ENCODE measurements at places on chromosomes 11 and 22.

- DNase-seq: no peak
Observed at GRCh38 chr11:35349897-35350296, 69.5 kb downstream of the SLC1A2 start.

- no peak for DNase-seq
Observed at GRCh38 chr11:70247710-70248072, 22.8 kb upstream of the PPFIA1 start.

GRCh38 chr11:7524462-7525235 lies 10.8 kb downstream of the PPFIBP2 start:
- no peak for DNase-seq

DNA sequence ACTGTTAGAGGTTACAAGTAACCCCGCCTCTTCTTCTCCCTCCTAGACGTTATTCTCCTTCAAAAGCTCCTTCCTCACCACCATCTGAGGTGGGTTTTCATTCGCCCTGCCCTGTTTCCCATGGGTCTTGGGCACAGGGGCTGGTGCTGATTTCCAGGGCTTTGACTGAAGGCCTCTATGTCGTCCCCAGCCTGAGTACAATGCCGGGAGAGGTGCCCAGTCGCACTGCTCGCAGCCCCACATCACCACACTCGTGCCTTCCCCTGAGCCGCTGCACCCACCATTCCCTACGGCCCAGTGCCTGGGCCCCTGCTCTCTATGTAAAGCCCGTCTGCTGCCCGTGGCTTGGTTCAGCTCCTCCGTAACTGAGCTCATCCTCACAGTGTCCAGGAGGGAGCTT lies 169.8 kb downstream of the DSCAML1 start:
- DNase-seq: no peak

GRCh38 chr11:44047931-44048431 lies at the start of gene ACCSL:
ACCSL (plus strand) TSS chr11:44047981; CDS start chr11:44048037, 56 bp downstream.
- no peak for DNase-seq

DNA sequence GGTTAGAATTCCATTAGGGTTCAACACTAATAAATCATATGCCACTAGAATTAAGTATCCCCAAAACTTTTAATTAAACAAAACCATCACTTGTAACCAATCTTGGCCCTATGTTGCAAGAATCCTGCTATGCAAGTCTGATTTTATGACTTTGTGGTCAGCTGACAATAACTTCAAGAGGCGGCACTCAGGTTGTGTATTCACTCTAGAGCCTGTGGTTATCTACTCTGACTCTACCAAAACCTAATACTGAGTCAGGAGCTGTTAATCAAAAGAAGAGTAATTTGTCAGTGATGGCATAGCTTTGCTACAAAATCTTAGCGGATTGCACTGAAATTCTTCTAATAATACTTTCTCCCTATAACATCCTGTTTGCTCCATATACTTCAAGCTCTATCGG lies 253.7 kb downstream of the AASDHPPT start:
- DNase-seq: no peak

GRCh38 chr11:125662689-125663088 lies 18.0 kb downstream of the ACRV1 start:
- no peak for DNase-seq

GRCh38 chr11:21908211-21908610 lies 284.7 kb upstream of the ANO5 start:
- DNase-seq: no peak

- no peak for DNase-seq
Observed at GRCh38 chr11:72842126-72842525, 27.9 kb downstream of the ATG16L2 start.

DNA sequence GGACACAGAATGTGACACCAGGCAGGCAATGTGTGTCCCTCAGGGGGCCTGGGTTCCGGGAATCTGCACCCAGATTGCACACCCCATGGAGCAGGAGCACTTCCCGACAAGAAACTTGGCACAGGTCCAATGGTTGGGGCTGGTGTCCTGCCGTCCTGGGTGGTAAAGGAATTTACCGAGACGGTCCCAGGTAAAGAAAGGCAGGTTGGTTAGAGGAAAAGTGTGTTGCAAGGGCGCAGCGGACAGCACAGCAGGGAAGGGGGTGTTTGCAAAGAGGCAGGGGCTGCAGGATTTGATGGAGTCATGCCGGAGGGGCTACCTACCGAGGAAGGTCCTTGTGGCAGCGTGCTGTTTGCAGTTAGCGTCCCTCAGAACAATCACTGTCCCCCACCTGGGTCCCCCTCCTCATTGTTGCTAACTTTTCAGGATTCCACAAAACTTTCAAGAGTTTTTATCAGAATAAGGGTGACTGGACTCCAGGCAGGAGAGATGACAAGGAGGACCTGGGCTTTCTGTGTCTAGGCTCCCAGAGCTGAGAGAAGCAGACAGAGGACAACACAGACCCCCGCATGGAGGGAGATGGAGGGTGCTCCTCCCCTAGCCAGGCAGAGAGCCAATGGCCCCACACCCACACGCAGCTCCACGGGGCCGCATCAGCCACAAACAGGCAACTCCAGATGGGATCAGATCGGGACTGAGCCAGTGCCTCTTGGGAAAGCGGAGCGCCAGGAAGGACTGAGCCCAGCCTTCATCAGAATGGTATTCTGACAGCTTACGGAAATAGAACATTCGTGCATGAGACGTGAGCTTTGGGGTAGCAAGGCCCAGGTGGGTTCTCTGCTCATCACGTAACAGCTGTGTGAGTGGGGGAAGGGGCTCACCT lies 1423.9 kb downstream of the BRD1 start:
- DNase-seq: no peak

DNA sequence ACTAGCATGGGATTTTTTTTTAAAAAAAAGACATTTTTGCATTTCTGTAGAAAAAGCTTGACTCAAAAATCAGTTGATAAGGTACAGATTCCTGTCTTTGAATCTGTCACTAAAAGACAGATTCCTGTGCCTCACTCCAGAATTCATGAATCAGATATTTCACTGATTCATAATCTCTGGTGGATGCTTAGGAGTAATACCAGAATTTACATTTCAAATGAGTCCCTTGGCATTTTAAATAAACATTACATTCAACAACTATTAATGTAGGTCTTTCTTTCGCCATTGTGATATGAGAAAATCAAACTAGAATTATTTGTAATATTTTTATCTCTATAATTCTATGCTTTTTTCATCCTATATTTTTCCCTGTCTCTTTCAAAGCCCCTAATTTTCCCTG lies 128.3 kb downstream of the APIP start:
- DNase-seq: no peak

DNA sequence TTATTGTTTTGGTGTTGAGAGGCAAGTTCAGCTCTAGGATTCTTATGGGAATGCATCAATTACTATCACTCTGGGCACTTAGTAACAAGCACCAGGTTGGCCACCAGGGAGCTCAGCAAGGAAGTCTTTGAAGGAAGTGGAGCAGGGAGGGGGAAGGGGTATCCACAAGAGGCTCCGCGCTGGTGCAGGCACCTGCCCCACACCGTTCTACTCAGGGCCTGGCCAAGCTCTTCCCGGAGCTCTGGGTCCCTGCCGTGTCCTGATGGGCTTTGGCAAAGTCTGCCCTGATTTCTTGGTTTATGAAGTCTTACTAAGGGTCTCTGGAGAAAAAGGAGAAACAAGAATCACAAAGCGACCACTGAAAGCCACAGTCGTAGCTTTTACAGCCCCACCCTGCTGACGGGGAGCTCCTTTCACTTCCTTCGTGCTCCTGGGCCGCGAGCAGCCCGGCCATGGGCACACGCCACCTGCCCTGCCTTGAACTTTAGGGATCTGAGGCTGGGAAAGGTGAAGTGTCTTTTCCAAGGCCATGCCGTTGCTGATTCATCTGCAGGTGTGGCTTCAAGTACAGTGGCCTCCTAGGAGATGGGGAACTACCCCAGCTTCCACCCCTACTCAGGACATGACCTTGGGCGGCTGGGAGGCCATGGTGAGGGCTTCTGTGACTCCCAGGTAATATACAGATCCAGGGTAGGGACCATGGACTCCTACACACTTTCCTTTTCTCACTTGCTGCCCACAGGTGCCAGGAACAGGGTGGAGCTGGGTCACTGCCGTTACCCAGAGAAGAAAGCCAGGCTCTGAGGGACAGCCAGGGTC lies 15.9 kb upstream of the LRRC32 start:
- no peak for DNase-seq

DNA sequence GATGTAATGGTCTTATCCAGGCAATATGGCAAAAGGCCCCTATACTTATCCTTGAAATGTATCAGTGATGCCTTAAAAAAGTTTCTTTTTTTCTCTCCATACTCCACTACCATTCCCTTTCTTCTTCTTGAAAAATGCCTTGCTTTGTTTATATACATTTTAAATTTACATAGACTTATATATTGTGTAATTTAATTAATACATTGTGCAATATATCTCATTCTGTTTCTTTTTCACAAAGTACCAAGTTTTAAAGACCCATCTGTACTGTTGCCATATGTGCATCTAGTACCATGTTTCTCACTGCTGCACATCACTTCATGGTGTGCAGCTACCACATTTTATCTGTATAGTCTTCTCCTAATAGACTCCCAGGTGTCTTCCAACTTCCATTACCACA lies 7.5 kb downstream of the MMP8 start:
- no peak for DNase-seq

DNA sequence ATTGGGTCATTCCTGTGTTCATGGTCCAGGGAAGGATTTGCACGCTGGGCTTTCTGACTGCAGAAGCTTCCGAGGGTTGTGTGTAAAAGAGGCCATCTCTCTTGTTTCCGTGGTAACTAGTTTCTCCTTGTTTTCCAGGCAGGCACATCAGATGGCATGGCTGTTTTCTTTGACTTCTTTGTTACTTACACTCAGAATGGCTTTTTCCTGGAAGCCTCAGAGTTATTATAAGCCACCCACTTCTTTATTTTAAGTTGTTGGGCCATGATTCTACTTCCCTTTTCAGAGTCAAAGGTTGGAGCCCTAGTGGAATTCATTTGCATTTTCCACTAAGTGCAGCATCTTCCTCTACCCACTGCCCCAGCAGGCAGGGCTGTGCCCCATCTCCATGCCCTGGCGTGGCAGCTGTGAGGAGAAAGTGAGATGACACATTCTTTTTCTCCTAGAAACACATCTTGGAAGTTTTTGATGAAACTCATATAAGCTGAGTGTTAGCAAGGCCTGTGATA lies 94.9 kb downstream of the PRR5L start:
- no peak for DNase-seq

DNA sequence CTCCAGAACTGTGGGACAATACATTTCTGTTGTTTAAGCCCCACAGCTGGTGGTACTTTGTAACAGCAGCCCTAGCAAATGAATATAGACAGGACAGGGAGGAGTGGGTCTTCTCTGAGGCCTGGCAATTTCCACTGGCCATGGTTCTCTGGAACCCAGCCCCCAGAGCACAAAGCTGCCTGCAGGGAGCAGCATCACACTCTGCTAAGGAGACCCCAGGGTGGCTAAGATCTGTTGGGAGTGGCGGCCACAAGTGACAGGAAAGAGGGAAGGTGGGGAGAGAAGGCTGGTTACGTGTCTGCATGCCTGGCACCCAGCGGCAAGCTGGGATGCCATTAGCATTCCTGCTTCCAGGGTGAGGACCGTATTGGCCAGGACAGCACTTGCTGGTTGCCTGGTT lies 211.9 kb downstream of the ST3GAL4 start:
- DNase-seq: no peak

DNA sequence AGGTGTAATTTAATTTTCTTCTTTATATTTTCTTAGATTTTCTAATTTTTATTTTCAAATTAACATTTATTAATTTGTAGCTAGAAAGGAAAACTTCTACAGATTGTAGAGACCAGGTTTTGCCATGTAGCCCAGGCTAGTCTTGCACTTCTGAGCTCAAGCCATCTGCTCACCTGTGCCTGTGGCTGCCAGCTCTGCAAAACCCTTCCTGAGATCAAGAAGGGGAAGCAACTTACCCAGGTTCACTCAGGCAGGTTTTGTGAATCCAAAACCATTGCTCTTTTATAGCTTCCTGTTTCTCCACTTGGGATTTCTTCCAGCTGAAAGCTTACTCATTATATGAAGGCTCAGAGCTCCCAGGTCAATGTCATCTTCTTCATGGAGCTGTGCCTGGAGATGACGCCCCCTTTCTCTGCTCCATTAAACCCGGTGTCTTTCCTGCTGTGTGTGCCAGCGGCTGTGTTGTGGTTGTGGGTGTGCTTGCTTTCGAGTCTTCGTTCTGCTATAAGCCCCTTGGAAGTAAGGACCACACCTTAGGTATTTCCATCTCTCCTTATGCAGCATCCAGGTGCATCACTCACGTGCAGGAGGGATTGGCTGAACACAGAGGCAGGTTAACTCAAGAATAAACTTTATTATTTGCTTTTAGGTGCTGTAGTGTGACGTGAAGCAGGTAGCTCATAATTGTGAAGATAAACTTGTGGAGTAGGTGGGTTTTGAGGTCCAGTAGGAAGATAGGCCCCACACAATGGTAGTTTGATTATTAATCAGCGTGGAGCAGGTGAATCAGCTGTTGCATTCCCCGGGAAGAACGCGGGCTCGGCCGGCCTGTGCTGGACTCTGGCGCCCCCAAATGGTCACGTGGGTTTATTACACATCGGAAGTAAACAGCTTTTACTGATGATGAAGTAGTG lies 42.2 kb upstream of the INCENP start:
- no peak for DNase-seq

GRCh38 chr11:122406466-122406865 lies 249.1 kb upstream of the UBASH3B start:
- no peak for DNase-seq

GRCh38 chr11:126633330-126633729 lies 277.8 kb downstream of the ST3GAL4 start:
- DNase-seq: no peak

- no peak for DNase-seq
Observed at GRCh38 chr22:19565382-19566278, 41.4 kb upstream of the CLDN5 start.

- no peak for DNase-seq
Observed at GRCh38 chr11:74842967-74843366, 94.3 kb downstream of the RNF169 start.

- DNase-seq: no peak
Observed at GRCh38 chr11:18282626-18283025, 16.6 kb downstream of the SAA1 start.

GRCh38 chr11:9701799-9702198 lies 37.9 kb downstream of the SWAP70 start:
- no peak for DNase-seq

DNA sequence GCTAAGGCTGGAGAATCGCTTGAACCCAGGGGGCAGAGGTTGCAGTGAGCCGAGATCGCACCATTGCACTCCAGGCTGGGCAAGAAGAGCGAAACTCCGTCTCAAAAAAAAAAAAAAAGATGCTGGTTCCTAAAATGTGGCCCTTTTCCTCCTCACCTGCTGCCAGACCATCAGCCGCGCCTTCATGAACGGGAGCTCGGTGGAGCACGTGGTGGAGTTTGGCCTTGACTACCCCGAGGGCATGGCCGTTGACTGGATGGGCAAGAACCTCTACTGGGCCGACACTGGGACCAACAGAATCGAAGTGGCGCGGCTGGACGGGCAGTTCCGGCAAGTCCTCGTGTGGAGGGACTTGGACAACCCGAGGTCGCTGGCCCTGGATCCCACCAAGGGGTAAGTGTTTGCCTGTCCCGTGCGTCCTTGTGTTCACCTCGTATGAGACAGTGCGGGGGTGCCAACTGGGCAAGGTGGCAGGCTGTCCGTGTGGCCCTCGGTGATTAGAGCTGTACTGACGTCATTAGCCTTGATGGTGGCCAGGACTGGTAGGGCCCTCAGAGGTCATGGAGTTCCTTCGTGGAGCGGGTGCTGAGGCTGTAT lies 50.7 kb upstream of the PPP6R3 start:
- DNase-seq: no peak
